ENCODE measurements at places on chromosomes 16 and 17.

- DNase-seq: peak; percentile 75
Observed at GRCh38 chr17:82931699-82932517, 92.1 kb upstream of the ZNF750 start.

DNA sequence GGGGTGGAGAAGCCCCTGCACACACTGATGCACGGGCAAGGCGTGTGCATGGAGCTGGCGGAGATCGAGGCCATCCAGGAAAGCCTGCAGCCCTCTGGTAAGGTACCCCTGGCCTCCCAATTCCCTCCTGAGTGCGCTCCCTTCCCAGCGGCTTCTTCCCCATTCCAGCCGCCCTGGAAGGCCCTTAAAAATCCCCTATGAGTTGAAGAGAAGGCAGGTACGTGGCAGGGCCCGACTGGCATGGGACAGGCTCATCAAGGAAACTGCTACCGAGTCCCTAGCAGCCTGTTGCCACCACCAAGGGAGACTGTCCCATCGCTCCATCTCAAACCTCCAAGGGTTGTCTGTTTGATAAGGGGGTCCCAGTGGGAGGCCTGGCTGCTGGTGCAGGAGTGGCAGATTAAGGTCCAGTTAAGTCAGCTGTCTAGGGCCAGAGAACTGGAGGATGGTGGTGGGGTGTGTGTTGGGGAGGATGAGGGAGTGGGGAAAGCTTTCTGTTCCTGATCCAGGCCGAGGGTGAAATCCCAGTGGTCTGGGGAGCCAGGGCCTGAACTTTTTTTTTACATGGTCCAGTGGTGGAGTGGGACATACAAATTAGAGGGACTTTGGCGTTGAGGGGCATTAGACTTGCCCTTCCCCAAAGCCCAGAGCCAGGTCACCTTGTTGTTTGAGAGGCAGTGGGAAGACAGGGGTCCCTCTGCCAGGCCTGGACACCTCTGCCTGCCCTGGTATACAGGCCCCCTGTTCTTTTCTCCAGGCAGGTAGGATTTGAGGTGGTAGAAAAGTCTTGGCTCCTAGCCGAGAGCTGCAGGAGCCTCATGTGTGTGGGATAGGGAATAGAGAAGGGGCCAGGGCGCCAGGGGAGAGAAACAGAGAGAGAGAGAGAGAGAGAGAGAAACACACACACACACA, 994 bp downstream of the IGFBP4 start:
- no peak for DNase-seq

DNA sequence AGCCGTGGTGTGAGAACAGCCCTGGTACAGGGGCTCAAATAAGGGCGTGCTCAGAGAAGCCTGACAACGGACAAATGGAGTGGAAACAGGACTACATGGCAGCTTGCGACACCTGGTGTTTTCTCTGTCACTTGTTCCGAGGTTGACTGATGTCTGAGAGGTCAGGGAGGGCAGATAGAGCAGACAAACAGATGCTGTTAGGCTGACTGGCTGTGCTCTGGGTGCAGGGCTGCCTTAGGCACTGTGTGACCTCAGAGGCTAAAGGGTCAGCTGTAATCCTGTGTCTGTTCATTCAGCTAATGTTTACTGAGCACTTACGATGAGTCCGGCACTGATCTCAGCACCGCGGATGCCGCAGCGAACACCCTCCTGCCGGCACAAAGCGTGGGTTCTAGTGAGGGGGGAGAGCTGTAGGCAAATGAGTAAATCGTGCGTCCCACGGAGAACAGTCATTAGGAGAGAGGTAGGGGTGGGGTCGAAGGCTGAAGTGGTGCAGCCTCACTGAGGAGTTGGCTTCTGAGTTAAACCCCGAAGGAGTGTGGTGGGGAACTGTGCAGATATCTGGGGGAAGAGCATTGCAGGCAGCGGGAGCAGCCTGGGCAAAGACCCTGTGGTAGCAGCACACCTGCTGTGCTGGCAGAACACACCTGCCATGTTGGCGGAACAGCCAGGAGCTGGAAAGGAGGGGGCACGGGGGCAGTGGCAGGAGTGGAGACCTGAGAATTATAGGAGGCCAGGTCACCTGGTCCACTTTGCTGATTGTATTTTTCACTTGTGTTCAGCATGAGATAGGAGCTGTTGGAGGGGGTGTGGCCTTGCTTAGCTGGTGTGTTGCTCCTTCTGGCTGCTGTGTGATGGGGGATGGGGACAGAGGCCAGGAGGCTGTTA, 35.0 kb downstream of the GPT2 start:
- DNase-seq: no peak

GRCh38 chr17:55311767-55312375, 47.1 kb downstream of the HLF start:
- DNase-seq: no peak

Data from frontal cortex (tissue), 4 donors.